GM18507 (cell line): ENCODE measurements at places on chromosomes 6 and 20.
A peak's percentile ranks its signal among the peaks of the same experiment; 100 is the strongest.

DNA sequence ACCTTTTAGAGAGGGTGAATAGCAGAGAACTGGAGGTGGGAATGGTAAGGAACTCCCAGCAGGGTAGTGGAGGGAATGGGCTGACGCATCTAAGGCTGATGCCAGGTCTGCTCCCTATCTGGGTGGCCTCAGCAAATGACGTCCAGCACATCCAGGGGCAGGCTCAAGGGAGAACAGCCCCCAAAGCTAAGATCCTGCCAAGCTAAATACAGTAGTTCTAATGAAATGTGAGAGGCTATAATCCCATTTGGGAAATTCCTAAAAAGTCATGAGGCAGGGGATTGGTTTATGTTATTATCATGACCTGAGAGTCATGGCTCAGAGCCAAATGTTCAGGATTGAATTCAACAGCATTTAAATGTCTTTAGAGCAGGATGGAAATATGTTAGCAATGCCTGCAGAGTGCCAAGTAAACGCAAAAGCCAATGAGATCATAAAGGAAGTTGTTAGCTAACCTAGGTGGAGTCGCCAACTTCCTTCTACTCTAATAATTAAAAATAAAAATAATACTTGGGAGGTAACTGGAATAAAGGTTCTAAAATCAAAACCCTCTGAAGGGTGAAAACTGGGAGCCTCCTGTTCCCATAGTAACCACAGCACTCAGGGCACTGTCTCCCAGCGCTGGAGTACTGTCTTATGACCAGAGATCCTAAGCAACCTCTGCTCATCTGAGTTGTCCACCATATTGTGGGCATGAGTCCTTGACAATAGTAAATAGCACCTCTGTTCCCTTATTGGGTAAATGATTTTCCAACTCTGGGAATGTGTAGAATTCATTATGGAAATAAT lies 34.8 kb downstream of the IYD start:
- DNase-seq, result no peak

- no peak for DNase-seq
Measured at GRCh38 chr6:91098006-91098405, 511.1 kb upstream of the MAP3K7 start.

DNA sequence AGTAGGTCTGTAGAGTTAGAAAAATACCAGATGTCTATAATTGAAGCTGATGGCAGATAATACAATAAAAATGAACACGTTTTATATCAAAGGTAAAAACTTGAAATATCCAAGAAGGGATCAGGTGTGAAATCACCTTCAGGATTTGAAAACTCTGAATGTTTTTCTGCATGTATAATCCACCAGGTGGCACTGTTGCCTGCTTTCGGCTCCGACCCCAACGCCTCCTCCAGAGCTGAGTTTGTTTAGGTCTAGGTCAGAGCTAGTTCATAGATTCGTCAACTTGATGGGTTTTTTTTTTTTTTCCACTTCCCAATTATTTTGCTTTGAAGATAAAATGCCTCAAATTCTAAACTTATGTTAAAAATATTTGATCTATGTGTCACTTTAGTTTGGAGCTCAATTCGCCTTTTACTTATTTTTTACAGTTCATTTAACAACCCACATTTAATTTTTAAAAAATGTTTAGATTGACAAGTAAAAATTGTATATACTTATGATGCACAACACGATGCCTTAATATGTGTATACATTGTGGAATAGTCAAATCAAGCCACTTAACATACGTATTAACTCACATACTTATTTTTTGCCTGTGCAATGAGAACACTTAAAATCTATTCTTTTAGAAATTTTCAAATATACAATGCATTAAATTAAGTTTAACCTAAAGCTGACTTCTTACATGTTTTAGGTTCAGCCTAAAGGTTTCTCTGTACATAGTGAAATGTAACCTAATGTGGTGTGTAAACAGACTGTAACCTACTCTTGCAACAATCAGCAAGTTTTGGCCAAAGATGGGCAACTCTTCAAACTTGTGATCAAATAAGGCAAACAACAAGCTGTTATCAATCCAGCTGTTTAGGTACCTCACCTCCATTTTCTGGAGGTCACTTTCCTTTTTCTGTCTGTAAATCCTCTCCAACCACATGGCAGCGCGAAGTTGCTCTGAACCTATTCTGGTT lies 39.4 kb upstream of the ENPP4 start:
- peak; percentile 20 for DNase-seq

- no peak for DNase-seq
Measured at GRCh38 chr6:112842330-112842685, 495.2 kb downstream of the RFPL4B start.

DNA sequence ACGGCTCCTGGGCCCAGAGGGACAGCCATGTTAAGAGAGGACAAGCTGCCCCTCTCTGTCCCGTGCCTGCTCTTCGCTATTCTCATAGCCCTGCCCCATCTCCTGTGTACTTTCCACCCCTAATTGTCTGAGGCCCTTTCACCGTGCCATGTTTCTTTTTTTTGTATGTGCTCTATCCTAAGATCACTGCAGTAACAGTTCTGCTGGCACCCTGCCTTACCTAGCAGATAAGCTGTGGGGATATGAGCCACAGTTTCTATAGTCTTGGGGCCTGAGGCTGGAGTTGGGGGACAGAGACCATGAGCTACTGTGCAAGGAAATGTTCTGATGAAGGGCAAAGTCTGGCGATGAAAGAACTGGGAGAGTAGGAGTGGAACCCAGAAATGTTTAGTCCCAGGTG lies 269.5 kb upstream of the CITED2 start:
- no peak for DNase-seq

GRCh38 chr6:25297039-25297441 lies 17.9 kb downstream of the CARMIL1 start:
- DNase-seq, result no peak

DNA sequence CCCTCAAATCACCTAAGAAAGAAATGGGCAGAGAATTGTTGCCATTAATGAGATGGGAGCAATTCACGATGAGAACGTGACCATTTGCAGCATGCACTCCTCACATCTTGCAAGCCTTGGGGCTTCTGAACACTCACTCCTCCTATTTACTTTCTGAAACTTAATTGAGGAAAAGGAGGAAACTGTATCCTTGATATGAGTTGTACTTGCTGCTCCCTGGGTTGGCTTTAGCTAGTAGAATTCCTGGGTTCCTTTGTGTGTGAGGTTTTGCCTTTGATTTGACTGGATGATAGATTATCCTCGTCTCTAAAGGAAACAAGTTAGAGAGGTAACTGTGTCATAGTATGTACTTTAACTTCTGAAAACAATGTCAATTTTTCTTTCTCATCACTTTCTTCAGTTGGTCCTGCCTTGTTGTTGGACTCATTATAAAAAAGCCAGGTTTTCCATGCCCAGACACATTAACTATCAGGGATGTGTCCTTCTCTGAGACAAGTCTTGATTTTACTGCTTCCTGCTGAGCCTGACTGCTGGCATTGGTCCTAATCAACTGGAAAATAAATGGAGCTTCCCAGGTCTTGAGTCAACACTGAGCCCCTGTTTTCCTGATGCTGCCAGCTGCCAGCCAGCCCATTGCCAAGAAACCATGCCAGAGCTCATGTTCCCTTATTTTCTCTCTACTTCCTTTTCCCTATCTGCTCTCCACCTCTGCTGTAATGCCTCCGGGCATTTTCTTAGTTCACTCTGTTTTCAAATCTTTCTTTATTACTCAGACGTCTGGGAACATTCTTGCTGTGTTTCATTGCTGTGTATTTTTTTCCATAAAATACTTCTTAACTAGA lies 6.0 kb upstream of the MRAP2 start:
- no peak for DNase-seq

- DNase-seq, result no peak
Measured at GRCh38 chr6:43682724-43683429, 4.7 kb downstream of the MRPS18A start.
